Urinary bladder (tissue), 4 donors: ENCODE measurements at places on chromosomes 6 and 20. TPM values are rescaled to one million over a fixed set of nuclear protein-coding genes. Genes with fewer than 3 reads are reported as not detected.

The SLC26A8 gene
- 0.11 TPM for total RNA-seq

DNA sequence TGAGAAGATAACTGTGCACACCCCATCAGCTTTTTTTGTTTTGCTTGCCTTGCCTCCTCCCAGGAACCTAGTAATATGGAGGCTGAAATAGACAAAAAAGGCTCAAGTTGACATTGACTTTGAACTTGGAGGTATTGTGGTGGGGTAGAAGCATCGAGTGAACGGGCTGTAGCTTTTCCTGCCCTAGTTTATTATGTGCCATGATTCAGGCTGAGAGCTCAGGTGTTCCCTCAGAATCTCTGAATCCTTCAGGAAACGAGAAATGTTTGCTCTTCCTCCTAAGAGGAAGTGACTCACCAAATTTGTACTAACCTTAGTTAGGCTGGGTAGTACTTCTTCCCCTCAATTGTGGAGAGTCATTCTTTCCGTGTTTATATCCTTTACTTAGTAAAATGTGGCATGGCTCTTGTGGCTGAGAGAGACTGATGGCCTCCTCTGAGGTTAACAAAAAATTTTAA, 98.8 kb downstream of the SASH1 start:
- DNase-seq = no peak

GRCh38 chr6:27668442-27669294, 195.8 kb upstream of the ZNF184 start:
- no peak for DNase-seq

DNA sequence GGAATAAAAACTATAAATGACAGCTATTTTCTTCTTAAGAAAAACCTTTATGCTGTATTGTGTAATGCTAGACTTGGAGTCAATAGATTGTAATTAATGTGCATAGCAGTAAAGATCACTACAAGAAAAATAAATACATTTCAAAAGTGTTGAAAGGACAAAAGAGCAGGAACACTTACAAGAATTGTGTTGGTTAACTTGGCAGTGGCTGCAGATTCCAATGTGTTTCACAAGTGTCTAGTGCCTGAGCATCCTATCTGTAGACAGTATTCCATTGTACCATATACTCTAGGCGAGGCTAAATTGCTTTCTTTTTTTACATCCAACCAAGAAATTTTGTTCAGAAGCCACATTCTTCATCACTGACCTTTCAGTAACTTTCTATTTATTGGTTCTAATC, 924.1 kb downstream of the EPHA7 start:
- no peak for DNase-seq

DNA sequence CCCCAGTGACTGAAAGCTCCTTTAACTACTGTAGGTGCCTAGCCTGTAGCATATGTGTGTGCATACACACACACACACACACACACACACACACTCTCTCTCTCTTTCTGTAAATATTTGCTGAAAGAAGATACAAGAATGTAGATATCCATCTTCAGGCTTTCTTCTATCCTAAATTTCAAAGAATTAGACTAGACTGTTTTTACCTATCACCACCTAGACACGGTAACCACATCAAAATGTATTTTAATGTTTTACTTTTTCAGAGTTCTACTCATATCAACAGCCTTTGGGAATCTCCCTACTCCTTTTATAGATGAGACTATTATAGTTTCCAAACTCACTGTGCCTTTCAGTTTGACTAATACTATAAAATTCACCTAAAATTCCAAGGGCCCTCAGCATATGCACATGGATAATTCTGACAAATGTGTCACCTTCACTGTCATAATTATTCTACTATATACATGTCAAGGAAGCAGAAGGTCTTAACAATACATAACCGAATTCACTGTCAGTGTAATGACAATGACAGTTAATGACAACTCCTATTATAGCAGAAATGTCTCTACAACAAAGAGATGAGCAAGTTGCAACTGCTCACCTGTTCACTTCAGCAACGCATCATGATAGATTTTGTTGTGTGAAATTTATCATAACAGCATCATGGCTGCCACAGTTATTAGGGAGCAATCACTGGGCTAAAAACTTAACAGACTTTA, 236.5 kb downstream of the GMPR start:
- DNase-seq = no peak

The LBP gene
- not detected for total RNA-seq

DNA sequence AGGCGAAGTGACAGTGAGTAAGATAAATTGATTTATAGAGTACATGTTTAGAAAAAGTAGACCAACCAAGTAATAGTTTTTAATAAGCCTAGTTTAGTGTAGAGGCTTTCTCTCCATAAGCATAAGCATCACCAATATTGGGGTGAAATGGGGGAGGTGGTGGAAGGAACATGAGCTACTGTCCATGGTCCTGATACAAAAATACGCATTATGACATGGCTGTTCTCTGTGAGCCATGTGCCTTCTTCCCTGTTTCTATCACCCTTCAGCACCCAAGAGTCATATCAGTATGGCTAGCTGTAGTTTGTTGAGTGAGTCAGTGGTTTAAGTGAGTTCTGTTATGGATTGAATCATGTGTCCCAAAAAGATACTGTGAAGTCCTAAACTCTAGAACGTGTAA, 150.8 kb downstream of the EDN1 start:
- no peak for DNase-seq

GRCh38 chr6:111766201-111766857, 106.9 kb downstream of the FYN start:
- no peak for DNase-seq

The E2F1 gene
- 6.6 TPM for total RNA-seq

- no peak for DNase-seq
These were observed 582.5 kb downstream of the DOK5 start for GRCh38 chr20:55057779-55058415.

GRCh38 chr20:46807998-46808397, 86.6 kb upstream of the EYA2 start:
- no peak for DNase-seq
